ENCODE measurements at places on chromosomes 4 and X.

- peak; percentile 89 for DNase-seq
Measured at GRCh38 chr4:11223311-11223710, 205.4 kb downstream of the HS3ST1 start.

GRCh38 chrX:32873786-32874185, 337.6 kb downstream of the DMD start:
- no peak for DNase-seq

- DNase-seq: no peak
Measured at GRCh38 chr4:169993531-169993930, 32.7 kb downstream of the MFAP3L start.

GRCh38 chr4:82430964-82431745, 765 bp downstream of the ENOPH1 start:
- DNase-seq: peak; percentile 62

GRCh38 chrX:11629593-11630211, 36.0 kb downstream of the ARHGAP6 start:
- DNase-seq: no peak

GRCh38 chrX:17944833-17945497, 83.9 kb upstream of the RAI2 start:
- DNase-seq: no peak

DNA sequence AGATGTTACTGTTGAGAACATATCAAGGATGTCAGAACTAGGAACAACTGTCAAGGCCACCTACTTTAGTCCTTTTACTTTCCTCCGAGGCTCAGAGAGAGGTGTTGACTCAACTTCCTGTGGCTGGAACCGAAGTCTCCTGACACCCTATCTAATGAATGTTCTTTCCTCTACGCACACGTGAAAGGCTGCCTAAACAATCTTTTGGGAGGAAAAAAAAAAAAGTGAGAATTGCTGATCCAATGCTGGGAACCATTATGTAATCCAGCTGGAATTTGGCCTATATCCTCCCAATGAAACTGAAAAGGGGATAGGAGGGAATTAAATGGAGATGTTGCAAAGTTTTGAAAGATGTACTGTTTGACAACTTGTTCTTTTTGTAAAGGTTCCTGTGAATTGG, 8.3 kb upstream of the MAP7D3 start:
- DNase-seq: no peak

DNA sequence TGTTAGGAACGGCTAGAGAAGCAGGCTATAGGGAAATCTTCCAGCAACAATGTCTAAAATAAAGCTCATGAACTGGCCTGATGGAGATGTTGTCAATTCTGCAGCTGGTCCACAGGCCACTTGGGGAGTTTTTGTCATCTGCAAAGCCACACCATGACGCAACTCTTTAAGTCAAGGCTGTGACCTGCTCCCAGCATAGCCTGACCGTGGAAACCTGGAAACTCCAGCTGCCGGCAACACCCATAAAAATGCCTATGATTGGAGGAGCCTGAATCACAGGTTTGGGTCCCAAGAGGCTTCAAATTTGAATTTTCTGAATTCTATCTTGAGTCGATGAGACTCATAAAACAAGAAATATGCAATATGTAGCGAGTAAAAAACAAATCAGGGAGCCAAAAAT, 969.2 kb upstream of the PRKX start:
- DNase-seq: no peak

DNA sequence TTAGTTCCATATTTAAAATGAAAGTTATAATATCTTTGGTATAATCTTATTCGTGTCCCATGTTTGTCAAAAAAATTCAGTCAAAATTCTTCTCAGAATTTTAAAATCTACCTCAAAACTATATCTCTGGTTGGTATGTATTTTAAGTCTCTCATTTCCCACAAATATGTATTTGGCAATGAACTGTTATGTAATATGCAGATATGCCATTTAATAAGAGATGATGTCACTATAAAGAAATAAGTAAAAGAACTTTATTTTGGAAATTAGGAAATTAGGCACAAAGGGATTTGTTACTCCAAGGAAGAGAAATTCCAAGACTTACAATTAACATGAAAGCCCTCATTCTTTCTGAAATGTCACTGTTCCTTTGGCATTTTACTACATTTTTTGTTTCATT, 15.3 kb downstream of the SNCA start:
- DNase-seq: no peak

- no peak for DNase-seq
Measured at GRCh38 chr4:12120968-12121367, 692.3 kb upstream of the HS3ST1 start.

DNA sequence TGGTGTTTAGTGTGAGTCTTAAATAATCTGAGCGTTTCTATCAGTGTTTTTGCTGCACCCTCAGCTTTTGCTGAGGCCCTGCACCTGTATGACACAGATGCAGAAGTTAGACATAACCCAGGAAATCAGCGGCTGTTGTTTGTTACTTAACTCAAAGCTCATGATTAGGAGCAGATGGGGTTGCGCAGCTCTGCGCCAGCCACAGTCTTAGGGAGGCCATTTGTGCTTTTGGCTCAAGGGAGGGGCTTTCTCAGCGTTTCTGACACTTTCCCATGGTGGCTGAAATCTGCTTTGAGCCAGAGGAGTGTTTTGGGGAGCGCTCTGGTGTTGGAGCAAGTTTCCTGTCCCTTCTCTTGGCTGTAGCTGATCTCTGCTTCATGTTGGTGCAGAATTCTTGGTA, 433.8 kb downstream of the NAF1 start:
- no peak for DNase-seq

- no peak for DNase-seq
Measured at GRCh38 chrX:136781180-136781797, 557 bp upstream of the ARHGEF6 start.

GRCh38 chr4:89137695-89138094, 26.4 kb downstream of the TIGD2 start:
- DNase-seq: no peak

GRCh38 chr4:92864096-92864495, 560.3 kb downstream of the GRID2 start:
- DNase-seq: no peak

- no peak for DNase-seq
Measured at GRCh38 chr4:144316869-144317268, 176.4 kb upstream of the GYPA start.

DNA sequence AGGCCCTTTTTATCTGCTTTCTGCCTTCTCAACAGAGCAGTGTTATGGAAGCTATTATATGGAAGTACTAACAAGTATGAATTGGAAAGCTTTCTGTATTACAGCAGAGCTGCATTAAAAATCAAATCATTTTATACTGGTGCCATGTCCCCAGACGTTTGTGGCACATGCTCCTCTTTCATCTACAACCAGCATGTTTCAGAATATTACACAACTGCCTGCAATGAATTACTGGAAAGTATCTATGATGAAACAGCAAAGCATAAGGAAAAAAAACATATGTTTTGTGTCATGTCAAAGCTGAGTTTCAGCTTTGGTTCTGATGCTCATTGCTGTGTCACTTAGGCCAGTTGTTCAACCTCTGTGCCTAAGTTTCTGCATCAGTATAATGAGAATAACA, 576.8 kb downstream of the GBA3 start:
- no peak for DNase-seq

DNA sequence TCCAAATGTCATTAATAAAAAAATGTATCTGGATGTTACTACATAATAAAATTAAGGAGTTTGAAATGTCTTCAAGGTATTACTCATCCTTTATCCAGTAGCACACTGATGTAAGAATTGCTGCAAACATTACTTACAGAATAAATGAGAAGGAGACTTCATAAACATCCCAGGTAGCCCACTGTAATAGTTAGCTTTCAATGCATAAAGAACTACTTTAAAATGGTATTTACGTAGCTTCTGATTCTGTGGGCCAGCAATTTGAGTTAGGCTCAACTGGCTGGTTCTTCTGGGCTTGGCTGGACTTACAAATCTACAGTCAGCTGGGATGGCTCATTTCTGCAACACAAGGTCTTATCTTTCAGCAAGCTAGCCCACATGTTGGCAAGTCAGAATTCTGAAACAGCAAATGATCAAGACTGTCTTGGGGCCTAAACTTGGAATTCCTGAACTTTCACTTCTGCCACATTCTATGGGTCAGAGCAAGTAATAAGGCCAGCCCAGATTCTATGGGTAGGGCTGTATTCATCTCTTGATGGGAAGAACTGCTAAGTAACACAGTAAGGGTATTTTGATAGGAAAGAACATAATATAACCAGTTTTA, 522.5 kb downstream of the IQCM start:
- no peak for DNase-seq

GRCh38 chr4:54330896-54331295, 101.8 kb downstream of the PDGFRA start:
- no peak for DNase-seq

DNA sequence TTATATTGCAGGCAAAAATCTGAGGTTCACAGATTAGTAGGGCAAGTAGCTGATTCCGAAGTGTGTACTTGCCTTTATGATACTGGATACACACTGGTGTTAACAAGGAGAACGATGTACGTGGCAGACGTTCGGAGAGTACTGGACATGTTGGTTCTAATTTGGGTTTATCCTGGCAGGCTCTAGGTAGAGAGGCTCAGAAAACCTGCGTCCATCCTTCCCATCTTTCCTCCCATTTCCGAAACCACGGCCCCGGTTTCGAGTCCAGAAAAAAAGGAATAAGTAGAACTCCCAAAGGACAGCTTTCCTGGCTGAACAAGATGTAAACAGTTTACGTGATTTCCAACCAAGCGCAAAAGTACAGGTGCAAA, 351 bp upstream of the SLC30A9 start:
- no peak for DNase-seq

GRCh38 chr4:3742610-3743009, 23.6 kb upstream of the ADRA2C start:
- no peak for DNase-seq

DNA sequence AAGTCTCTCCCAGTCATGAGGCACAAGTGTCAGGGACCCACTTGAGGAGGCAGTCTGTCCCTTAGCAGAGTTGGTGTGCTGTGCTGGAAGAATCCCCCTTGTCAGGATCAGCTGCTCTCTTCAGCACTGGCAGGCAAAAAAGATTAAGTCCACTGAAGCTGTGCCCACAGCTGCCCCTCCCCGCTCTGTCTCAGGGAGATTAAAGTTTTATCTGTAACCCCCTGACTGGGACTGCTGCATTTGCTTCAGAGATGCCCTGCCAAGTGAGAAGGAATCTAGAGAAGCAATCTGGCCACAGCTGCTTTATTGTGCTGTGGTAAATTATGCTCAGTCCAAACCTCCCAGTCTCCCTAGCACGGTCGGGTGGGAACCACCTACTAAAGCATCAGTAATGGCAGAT, 37.4 kb upstream of the HEPH start:
- DNase-seq: no peak

GRCh38 chrX:49884290-49884862, 5.1 kb downstream of the USP27X start:
- peak; percentile 31 for DNase-seq

GRCh38 chr4:175562542-175562941, 249.5 kb downstream of the GPM6A start:
- no peak for DNase-seq

- DNase-seq: no peak
Measured at GRCh38 chrX:31808357-31808756, 736.5 kb upstream of the FTHL17 start.

DNA sequence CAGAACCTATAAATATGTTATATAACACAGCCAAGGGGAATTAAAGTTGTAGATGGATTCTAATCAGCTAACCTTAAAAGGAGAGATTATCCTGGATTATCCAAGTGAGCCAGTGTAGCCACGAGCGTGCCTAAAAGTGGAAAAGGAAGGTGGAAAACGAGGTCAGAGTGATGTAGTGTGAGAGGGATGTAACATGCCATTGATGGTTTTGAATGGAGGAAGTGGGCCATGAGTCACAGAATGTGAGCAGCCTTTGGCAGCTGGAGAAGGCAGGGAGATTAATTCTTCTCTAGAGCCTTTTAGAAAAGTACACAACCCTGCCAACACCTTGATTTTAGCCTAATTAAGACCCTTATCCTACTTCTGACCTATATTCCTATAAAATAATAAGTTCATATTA, 149.1 kb downstream of the SLC39A8 start:
- DNase-seq: no peak

DNA sequence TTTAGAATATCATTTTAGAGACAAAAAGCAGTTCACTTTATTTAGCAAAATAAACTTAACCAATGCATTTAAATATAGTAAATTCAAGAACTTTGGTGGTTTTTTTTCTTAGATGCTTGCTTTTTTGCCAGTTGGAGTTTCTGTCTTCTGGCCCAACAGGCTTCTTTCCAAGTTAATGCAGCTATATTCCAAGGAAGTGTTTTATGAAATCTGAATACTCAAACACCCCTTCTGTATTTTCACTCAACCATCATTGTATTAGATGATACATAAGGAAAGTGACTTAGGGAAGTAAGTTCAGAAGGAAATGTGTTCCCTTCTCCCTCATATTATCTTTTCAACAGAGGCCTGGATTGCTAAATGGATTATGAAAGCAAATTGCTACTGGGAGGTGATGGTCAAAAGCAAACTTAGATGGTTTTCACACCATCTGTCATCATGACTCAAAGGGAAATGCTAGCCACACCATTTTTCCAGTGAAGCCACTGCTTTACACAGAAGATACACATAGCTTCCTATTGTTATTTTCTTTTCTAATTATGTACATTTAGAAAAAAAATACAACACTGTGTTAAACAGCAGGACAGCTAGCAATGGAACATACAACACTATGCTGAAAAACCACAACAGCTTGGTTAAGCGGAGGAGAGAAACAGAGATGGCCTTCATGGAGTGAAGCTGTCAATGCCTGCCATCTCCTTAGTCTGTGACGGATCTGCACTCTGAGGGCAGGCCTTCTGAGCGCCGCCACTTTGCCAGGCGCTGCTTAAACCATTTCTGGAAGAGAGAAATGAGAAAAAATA, 32.9 kb downstream of the HOPX start:
- DNase-seq: no peak

- DNase-seq: peak; percentile 51
Measured at GRCh38 chr4:123398853-123399626, 2.4 kb downstream of the SPRY1 start.

DNA sequence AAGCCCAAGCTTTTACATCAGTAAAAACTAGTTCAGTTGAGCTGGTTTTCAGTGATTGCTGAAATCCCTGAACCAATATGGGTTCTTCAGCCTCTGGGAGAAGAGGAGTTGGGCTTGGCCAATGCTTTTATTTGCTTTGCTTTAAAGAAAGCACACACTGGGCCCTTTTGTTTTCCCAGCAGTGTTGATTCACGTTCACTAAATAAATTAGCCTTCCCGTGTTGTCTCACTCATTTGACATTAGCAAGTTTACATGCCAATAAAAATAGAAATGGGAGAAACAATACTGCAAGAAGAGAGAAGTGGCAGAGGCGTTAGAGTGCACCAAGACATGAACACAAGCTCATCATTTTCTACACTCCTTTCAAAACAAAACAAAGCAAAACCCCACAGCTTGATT, 136.2 kb downstream of the SHROOM3 start:
- DNase-seq: peak; percentile 84

GRCh38 chr4:54041100-54041499, 23.3 kb downstream of the CHIC2 start:
- no peak for DNase-seq

All from COR-L47 (cell line).